NCI-H1417 treated with DMSO at 0.1 percent for 48 hours (cell line): ENCODE measurements at places on chromosomes 6 and 20.

- DNase-seq: no peak
Measured at GRCh38 chr6:51753635-51754034, 333.8 kb downstream of the PKHD1 start.

GRCh38 chr6:45732731-45733130 is 282.9 kb downstream of the CLIC5 start:
- no peak for DNase-seq

- no peak for DNase-seq
Measured at GRCh38 chr20:35300469-35301262, 8.4 kb upstream of the FAM83C start.

- DNase-seq: peak; percentile 68
Measured at GRCh38 chr6:52642368-52642767, 28.5 kb upstream of the TMEM14A start.

GRCh38 chr6:146593986-146594385 is 4.8 kb upstream of the ADGB start:
- DNase-seq: no peak

DNA sequence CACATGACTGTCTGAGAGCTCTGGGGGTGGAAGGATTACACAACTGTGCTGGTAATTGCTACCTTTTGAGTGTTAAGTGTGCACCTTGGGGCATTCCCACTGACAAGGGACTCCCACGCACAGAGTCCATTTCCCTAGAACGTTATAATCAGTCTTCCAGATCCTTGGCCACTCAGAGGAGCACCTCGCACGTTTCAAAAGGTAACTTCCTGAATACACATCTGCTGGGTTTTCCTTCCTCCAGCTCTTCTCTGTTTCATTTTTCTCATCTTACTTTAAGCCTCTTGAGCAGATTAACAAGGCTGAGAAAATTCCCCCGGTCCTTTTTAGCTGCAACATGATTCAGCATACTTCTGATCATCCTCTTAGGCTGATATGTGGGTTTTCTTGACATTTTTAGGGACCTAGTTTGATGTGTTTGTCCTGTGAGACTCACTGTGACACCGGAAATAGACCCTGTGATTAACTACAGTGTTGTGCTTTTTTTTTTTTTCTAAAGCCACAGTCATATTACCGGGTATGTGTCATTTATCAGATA is 98.4 kb upstream of the DUSP22 start:
- no peak for DNase-seq

GRCh38 chr20:62557462-62557861 is 81.7 kb upstream of the GATA5 start:
- no peak for DNase-seq

- no peak for DNase-seq
Measured at GRCh38 chr20:53028337-53029007, 56.3 kb downstream of the TSHZ2 start.

- no peak for DNase-seq
Measured at GRCh38 chr6:155248008-155249001, 15.5 kb upstream of the CLDN20 start.

DNA sequence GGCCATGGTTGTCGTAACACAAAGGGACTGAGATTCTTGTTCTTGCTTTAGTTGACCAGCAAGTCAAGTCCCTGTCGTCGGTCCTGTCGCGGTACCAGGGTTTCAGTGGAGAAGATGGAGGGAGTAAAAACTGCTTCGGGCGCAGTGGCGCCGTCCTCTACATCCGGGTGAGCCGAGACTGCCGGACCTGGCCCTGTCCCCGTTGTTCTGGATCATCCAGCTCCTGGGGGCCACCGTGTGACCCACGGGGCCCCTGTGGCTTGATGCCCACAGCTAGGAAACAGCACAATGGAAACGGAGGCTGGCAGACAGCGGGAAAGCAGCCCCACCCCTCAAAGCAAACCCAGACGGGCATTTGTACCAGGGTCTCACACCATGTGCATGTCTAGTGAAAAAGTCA is 15.0 kb downstream of the MTG2 start:
- DNase-seq: no peak

- DNase-seq: no peak
Measured at GRCh38 chr6:128870746-128871145, 12.2 kb upstream of the LAMA2 start.

GRCh38 chr6:80015839-80016435 is 11.5 kb downstream of the TTK start:
- DNase-seq: no peak

DNA sequence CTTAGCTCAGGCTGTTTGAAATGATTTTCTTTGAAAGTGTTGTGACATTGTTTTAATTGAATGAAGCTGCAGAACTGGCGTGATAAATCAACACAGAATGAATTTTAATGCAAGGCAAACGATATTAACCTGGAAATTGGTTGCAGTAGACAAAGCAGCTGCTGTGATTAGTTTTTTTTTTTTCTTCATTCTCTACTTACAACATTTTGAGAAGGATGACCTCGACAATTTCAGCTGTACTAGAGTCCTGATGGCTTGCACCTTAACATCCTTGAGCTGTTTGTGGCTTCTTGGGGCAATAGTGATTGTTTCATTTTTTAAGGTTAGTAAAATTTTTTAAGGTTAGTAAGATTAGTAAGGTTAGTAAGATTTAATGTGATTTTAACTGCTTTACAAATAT is 54.2 kb downstream of the QKI start:
- no peak for DNase-seq

DNA sequence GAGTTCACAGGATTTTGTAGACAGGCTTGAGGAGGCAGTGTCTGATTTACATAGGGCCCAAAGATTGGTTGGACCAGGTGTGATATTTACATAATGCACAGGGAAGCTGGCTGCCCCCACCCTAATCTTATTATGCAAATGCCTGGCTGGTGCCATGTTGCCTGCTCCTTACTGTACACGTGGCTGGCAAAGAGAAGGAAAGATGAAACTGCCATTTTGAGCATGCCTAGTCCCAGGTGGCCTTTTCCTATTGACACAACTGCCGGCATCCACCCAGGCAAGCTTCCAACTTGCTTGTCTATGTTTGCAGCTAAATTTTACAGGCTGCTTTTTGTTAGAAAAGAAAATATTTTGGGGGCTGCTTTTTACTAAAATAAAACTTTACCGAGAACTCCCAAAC is 174.6 kb downstream of the LMBRD1 start:
- DNase-seq: no peak

GRCh38 chr6:143332153-143332845 is 118.2 kb downstream of the ADAT2 start:
- no peak for DNase-seq

DNA sequence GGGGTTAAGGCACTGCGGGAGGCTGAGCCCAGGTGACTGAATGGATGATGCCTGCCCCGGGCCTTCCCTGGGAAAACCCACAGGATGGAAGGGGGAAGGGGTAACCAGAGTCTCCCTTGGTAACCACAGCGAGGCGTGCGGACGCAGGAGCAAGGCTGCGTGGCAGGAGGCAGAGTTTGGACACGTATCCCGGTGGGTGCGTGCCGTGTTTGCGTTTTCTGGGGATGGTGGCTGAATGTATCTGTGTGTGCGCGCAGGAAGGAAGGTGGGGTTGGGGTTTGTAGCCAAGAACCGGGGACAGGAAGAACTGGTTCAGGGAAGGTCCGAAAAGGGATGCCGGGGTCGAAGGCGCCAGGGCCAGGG is 1.8 kb downstream of the MDGA1 start:
- no peak for DNase-seq

- DNase-seq: peak; percentile 56
Measured at GRCh38 chr20:4014031-4014474, 1.3 kb downstream of the RNF24 start.

GRCh38 chr20:12914804-12915203 is 94.0 kb upstream of the SPTLC3 start:
- DNase-seq: no peak
